ENCODE measurements at places on chromosomes 6 and 20.

DNA sequence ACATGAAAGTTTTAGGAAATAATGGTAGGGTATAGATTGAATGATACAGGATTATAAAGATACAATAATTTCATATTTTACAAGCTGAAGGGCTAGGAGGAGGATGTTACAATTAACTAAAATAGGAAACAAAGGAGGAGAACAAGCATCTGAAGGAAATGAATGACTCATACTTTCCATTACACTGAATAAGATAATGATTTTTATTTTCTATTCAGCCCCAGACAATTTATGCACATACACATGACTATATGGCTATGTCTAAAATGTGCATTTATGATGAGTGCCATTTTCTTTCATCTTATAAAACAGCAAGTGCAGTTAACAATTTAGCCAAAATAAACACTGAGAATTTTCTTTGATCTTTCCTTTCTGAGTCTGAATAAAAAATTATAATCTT is 994.6 kb upstream of the ADGRB3 start:
- DNase-seq = no peak

DNA sequence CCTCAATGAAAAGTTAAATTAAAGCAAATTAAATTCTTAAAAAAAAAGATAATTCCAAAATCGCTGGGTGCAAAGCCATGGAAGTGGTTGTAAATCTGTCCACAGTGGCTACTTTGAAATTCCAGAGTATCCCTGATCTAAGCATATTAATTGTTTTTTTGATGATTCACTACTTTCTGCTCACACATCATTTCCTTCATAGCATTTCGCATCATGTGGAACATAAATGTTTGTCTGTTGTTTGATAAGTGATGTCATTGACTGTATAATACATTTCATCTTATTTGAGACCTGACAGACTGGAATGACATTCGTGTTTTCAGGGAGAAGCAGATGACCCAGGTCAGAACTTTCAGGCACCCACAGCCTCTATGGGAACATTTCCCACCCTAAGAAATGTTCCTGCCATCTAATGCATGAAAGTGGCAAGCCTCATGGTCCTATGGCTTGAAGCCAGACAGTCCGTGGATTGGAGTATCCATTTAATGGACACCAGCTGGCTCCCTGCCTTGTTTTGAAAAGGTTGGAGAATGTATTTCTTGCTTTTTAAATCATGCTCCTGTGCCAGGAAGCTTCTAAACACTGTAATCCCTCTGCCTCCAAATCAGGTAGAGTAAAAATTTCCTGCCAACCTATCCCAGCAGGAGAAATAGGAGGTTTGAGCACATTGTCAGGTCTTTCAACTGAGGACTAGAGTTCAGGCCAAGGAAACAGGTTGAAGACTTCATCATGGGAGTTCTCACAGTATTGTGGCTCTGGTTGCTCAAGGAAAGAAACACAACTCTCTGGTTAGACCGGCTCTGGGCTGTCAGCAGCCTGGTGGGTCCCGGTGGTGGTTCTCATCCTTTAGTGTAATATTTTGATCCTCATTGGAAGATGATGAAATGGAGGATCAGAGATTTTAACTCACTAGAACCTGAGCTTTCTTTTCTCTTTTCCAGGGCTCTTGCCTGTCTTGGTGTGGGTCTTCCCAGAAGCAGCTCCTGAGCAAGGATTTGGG is 157.9 kb downstream of the SLC24A3 start:
- DNase-seq = no peak

DNA sequence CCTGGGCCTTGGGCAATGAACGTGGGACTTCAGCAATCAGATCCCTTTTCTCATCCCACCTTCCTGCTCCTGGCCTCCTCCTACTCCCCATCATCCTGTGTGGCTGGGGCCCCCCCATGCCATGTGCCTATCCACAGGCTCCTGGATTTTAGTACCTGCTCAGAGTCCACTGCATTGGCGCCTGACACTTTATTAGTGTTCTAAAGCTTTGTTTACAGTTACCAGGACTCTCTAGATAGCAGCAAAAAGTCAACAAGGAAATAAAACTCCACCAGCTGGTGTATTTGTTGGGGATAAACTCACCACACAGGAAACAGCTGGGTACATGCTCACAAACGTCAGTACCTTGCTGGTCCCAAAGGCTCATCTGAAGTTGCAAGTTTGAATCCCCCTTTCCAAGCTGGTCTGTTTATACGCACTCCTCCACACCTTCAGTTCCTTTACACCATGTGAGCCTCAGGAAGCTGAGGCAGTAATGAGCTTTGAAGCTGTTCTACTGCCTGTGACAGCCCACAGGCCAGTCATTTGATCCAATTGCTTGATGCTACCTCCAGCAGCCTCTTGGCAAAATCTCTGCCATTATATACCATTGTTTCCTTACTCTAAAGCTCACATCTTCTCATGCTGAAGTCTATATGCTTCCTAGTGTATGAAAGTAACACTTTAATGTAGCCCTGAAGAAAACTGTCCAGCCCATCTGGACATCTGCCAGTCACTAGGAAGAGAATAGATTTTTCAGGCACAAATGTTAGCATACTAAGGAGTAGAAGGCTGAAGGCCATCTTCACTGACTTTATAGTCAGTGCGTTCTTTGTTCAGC is 76.6 kb downstream of the ANKEF1 start:
- DNase-seq = no peak

DNA sequence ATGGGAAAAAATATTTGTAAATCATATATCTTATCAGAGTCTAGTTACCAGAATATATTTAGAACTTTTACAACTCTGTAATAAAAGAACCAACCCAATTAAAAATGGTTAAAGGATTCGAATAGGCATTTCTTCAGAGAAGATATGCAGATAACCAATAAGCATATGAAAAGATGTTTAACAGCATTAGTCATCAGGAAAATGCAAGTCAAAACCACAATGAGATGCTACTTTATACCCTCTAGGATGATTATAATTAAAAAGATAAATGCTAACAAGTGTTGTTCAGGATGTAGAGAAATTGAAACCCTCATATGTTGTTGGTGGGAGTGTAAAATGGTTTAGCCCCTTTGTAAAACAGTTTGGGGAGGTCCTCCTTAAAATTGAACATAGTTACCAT is 94.1 kb downstream of the LRRC1 start:
- DNase-seq = no peak

DNA sequence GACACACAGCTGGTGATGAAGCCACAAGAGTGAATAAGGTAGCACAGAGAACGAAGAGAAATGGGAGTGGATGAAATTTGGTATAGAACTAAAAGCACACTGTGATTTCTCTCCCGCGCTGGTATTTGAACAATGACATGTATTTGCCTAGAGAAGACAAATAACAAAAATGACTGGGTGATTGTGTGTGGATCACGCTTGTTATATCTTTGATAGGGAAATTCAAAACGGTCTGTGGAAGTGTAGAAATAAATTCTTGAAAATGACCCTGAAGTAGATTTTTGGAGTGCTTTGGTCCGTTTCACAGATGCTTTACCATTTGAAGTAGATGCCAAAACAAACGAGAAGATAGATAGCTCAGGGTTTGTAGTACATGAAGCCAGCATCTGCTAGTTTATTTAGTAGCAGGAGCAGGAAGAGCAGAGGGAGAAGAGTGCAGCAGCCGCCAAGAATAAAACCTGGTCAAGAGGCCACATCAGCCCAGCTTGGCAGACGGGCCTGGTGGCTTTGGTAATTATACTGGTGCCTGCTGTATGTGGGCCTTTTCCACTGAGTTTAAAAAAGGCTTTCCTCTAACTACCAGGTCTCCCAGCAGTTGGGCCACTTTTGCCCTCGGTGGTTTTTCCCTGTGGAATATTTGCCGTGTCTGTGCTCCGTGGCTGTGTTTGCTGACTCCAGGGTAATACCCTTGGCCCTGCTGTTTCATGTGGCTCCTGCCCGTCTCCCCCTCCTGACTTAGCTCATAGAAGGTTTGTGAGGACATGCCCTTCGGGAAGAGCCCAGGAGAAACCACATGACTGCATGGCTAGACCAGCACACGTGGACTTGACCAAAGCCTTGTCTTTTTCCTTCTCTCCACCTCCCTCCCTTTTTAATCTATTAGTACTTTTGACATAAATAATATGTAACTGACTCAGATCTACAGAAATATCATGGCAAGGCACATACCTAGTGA is 294.0 kb downstream of the SOX4 start:
- DNase-seq = no peak

DNA sequence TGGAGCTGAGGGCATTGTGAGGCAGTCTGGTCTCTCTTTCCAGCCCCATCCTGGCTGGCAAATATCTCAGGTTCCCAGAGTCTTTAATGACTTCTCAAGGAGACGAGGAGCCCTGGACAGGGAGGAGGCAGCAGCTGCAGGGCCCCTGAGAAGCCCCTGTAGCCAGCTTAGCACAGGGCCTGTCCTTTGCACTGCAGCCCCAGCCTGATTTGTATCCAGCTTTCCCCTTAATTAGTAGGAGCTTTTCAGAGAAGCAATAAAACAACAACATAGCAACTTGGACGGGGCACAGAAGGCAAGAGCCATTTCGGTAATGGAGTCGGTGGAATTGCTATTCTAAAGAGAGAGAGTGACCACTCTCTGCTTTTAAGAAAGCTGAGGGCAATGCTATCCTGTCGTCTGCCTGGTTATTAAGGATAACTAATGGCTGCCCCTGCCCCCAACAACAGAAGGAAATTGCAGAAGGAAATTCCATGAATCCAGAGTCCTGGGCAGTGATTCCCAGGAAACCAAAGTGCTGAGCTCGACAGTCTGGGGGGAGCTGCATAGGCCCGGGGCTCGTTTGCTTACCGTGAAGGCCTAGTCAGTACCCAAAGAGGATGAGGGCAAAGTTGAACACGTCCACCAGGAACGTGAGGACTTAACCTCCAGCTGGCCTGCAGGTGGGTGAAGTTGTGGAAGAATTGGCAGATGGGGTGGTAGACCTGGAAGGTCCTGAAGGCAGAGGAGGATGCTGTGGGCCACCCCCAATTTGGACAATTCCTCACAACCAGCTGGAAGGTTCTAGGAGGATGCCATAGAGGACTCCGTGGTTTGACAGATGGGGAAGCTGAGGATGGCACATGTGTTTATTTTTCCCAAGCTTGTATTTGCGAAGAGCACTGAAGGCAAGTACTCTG is 50.3 kb downstream of the NPEPL1 start:
- no peak for DNase-seq

- DNase-seq = no peak
These were observed 90.6 kb upstream of the CD83 start for GRCh38 chr6:14026831-14027539.

DNA sequence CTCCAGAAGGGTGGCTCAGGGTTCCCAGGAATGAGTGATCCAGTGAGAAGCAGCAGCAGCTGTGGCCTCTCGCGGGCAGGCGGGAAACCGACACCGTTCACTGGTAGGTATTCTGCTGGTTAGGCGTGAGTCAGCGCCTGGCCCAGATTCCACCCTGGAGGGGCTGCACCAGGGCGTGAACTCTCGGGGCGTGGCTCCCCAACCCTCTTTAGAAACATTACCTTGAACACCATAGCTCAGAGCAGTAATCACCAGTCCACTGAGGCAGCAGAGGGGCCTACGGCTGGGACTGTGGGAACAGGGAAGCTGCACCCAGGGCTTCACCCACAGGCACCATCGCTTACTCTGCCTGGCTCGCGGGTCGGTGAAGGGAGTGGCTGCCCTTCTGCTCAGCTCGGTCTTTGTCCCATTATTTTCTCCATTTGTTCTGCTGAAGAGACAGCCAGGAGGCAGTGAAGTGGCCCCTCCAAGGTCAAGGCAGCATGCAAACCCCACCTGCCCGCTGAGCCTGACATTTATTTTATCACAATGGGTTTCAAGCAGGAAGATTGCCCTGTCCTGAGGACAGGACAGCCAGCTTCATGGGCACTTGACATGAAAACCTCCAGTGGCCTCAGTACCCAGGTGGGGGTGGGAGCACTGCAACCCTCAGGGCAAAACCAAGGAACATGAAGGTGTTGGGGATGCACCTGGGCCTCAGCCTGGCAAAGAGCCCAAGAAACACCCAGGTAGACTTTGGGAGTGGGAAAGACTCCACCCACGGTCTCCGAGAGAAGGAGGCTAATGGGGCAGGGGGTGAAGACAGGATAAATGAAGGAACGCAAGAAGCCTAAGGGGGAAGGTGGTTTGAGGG is 51.0 kb upstream of the CD93 start:
- DNase-seq = no peak

DNA sequence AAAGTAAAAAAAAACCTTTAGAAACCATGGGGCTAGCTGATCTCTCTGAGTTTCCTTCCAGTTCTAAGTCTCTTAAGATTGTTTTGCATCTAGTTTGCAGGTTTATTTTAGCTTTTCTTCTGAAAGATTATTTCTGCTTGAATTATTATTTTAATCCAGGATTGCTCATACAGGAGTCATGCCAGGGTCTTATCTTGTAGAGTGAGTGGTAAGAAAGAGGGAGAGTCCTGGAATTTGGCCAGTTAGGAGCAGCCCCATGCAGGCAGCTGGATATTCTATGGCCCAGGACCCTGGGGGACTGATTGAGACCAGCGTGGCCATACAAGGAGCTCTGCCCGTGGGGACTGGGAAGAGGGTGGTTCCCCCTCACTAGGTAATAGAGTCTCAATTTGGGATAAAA is 178.9 kb upstream of the HEY2 start:
- no peak for DNase-seq

- no peak for DNase-seq
These were observed 33.1 kb downstream of the FGD2 start for GRCh38 chr6:37038292-37039198.

- DNase-seq = no peak
These were observed 70.7 kb upstream of the POPDC3 start for GRCh38 chr6:105250533-105250932.

DNA sequence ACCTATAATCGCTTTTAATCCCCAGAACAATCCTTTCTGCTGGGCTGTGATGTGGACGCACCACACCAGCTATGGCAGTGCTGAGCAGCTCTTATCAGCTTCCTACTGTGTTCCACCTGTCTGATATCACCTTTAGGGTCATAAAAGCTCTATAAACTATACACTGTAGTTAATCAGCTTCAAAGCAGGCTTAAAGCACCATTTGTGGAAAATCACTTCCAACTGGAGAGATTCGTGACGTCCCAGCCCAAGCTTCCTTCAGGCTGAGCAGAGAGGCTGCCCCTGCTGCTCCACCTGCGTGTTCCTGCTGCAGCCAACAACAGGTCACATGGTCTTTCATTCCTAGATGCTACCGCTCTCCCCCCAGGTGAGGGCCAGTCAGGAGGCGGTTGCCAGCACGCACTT is 156.5 kb downstream of the SMOC2 start:
- DNase-seq = no peak

DNA sequence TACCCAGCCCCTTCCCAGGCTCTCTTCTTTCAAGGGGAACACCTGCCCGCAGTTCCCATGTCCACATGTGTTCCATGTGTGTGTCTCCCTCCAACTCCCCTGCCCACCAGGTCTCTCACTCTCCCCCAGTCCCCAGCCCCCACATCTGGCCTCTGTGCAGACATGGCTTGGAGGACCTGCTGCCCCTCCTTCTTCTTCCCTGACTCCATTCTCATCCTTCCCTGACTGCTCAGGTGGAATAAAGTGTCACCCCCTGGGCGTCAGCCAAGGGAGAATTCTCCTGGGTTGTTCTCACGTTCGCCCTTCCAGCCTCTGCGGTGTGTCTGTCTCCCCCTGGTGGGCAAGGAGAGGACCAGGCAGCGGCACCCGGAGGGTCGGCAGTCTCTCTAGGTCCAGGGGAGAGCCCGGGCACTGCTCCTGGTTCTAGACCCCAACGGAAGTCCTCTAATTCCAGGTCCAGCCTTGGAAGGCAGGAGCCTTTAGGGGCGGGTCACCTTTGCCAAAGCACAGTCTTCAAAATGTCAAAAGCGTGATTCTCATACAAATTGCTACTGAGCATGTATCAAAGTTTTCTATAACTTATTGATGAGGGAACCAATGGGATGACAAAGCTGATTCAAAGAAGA is 50.5 kb downstream of the EBF4 start:
- peak; percentile 77 for DNase-seq

All from stimulated activated CD4-positive, alpha-beta T cell treated with anti-CD3 and anti-CD28 coated beads, Interleukin-12 subunit alpha, Interleukin-12 subunit beta, amount 100 ng/mL, for 48 hours (primary cell).